ENCODE measurements at places on chromosomes 16 and 17.

DNA sequence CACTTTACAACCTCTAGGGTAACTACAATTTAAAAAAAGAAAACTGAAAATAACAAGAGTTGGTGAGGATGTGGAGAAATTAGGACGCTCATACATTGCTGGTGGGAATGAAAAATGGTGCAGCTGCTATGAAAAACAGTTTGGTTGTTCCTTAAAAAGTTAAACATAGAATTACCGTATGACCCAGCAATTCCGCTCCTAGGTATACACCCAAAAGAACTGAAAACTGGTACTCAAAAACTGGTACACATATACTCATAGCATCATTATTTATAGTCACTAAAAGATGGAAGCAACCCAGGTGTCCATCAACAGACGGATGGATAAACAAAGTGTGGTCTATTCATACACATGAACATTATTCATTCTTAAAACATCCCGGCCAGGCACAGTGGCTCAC is 42.9 kb upstream of the DNAH17 start:
- no peak for DNase-seq

- peak; percentile 23 for DNase-seq
Measured at GRCh38 chr16:8720080-8720966, 45.9 kb downstream of the ABAT start.

DNA sequence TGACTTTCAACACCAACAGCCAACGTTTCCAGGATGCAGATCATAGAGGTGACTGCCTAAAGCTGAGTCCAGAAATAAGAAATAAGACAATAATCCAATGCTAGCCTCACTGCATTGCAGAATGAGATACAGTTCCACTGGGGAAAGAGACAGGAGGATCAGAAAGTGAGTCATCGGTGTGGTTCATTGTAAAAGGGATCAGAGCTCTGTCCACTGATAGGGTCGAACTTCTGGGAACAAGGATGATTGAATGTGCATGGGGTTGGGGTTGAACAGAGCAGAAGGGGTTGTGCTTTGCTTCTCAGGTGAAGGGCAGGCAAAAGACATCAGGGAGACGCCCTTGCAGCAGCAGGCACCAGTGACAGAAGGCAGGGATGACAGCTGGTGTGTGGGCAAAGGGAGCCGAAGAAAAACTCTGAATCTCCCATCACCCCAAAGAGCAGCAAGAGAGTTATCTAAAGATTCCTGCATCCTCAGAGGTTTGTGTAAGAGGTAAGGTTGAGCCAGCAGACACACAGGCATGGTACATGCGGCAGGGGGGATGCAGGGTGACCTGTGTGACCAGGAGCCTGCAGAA is 16.4 kb downstream of the CLEC10A start:
- no peak for DNase-seq

DNA sequence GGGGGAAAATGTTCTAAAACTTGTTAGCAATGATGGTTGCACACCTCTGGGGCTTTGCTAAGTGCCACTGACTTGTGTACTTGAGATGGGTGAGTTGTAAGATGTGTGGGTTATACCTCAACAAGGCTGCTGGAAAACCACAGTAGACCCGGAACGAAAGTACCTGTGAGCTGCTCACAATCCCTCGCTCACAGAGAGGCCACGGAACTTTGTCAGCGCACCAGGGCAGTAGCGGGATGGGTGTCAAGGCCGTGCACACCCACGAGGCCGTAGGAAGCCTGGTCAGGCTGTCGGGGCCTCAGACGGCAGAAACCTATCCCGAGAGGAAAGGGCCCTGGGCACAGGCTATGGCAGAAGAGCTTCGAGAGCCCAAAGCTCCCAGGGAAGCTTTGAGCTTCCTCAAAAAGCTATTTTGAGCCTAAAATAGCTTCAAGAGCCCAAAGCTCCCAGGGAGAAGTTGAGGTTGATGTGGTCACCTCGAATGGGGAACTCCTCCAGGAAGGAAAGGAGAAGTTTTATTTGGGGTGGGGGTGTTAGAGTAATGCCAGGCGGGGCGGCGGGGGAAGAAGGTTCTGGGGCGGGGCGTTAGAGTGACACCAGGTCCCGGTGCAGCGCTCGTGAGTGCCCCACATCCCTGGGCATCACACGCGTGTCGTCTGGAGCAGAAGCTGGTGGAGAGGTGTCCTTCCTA is 19.0 kb downstream of the CBFA2T3 start:
- DNase-seq: no peak

GRCh38 chr16:87838643-87839541 is 30.4 kb downstream of the SLC7A5 start:
- no peak for DNase-seq
